ENCODE measurements at places on chromosomes 3 and 15.

DNA sequence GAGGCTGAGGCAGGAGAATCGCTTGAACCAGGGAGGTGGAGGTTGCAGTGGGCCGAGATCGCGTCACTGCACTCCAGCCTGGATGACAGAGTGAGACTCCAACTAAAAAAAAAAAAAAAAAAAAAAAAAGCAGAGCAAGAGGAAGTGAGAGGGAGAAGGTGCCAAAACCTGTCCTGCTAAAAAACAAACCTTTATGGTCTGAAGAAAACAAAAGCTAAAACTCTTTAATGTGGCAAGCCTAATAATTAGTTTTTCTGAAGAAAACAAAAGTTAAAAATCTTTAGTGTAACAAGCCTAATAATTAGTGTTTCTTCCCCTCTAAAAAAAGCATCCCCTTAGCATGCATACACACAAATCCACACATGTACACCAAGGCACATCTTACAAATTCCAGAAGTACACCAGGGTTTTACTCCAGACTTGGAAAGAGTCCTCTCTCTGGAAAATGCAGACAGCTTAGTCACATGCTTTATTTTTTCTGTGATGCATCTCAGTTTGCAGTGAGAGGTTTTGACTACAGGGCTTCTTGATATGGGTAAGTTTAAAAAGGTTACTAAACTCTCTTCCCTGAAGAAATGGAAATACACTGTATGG lies 65.9 kb downstream of the HACD2 start:
- no peak for DNase-seq

- DNase-seq, result no peak
Observed at GRCh38 chr3:78908236-78908635, 859.6 kb downstream of the ROBO1 start.

- no peak for DNase-seq
Observed at GRCh38 chr3:30309961-30310954, 296.1 kb upstream of the TGFBR2 start.

DNA sequence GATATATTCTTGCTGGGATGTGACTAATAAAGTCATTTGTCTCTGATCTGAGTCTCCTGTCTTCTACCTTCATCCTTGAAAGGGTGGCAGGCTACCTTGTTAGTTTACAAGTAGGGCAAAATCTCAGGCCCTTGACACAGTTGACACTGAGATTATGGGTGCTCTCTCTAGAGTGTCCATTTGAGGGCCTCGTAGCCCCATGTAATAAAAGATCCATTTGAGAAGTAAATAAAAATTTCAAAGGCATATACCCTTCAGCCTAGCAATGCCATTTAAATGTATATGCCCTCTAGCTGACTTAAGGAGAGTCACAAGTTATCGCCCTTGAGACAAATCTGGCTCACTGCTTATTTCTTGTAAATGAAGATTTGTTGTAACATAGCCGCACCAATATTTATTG lies 98.6 kb downstream of the TCF12 start:
- DNase-seq, result no peak

GRCh38 chr3:147758771-147759170 lies 349.6 kb downstream of the ZIC1 start:
- DNase-seq, result no peak

- DNase-seq, result no peak
Observed at GRCh38 chr3:119637679-119638477, 22.5 kb downstream of the POPDC2 start.

DNA sequence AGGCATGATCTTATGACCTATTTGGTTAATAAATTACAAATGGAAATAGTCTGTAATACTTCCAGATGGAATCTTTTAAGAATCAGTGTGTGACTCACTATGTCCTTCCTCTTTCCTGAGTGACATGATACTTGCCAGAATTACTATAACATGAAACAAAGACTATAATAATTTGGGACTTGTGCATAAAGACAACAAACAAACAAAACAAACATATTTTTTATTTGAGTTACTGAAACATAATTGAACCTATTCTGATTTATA lies 1268.1 kb downstream of the OTOL1 start:
- DNase-seq, result no peak

DNA sequence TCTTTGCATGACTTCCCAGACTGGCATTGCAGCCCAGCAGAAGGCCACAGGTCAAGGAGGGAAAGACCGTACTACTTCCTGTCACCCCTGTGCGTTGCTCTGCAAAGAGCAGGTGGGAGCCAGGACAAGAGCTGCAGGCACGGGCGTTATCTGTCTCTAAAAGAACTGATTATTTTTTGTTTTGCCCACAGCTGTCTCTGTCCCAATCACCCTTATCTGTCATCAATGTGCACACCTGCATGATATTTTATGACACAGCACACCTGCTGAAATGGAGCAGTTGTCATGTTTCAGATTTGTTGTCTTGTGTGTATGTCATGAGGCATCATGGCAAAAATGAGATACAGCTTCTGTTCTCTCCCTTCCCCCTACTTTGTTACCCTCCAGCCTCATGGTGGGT lies 58.8 kb downstream of the SLCO3A1 start:
- DNase-seq, result no peak

GRCh38 chr3:140453750-140454149 lies 224.1 kb upstream of the TRIM42 start:
- no peak for DNase-seq

GRCh38 chr3:67689806-67690205 lies 35.4 kb upstream of the SUCLG2 start:
- DNase-seq, result no peak

- no peak for DNase-seq
Observed at GRCh38 chr3:127768346-127769008, 53.8 kb downstream of the MGLL start.

DNA sequence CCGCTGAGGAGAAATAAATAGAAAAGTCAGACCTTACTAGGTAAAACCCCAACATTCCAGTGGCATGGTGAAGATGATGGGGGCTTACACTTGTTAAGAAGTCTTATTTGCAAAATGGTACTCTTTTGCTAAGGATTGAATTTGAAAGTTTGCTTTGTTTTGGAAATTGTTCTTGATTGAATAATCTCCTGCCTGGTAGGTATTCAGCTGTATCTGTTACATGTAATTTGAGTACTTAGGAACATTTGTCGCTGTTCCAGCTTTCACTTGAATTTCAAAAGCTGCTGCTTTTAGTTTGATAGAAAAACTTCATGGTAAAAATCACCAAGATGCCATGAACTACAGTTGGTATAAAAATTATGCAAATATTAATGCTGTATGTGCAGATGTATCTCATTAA lies 44.6 kb downstream of the TFG start:
- DNase-seq, result no peak

DNA sequence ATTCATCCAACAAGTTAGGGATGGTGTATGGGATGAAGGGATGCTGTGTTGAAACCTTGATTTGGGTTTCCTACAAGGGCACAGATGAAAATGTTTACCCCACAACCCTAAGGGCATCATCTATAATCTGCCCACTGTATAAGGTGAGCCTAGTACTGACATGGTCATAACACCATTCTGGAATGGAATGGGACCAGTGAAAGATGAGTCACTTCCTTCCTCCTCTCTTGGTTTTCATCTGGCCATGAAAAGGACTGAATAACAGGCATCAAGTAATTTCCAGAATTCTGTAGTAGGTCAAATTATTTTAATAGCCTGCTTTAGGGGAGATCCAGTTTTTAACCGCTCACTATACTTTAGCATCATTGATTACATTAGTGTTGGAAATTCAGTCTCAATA lies 538.6 kb downstream of the NR2F2 start:
- DNase-seq, result no peak

GRCh38 chr15:81809543-81809942 lies 236.3 kb downstream of the MEX3B start:
- no peak for DNase-seq

- no peak for DNase-seq
Observed at GRCh38 chr15:66278671-66279070, 14.7 kb upstream of the DIS3L start.

DNA sequence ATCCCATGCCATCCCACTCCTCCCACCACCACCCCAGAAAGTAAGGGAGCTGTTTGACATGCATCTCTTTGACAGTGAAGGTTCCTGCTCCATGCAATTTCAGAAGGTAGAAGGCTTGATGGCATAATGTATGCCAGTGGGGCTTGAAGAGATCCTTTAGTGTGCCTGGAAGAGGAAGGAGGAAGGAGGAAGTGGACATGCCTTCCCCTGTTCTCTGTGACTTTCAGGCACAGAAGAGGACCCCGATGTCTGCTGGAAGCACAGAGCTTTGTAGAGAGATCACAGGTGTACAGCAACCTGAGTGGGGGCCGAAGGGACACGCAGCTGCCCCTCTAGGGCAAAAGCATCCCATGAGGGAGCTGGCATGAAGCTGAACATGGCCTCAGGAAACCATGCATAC lies 171.6 kb downstream of the CD47 start:
- DNase-seq, result no peak

DNA sequence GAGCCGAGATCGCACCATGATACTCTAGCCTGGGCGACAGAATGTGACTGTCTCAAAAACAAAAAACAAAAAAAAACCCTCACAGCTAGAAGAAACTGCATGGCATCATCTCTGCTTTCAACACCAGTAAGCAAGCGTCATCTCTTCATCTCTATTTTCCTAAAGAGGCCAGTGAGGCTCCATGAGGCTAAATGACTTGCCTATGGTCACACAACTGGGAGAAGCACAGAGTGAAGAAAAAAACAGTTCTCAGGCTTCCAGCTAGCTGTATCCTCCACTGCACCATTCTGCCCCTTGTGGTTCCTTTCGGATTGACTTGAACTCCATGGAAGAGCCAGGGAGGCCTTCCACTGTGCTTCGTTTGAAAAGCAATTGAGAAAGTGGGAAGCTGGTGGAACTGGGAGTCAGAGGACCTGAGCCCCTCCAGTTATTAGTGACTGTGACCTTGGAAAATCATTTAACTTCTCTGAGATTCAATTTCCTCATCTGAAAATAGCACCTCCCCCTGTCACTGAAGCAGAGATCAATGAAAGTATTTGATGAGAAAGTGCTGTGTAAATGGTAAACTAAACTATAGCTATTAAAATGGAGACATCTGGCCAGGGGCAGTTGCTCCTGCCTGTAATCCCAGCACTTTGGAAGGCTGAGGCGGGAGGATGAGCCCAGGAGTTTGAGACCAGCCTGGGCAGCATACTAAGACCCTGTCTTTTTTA lies 32.1 kb upstream of the DENND4A start:
- no peak for DNase-seq

GRCh38 chr3:16486951-16487480 lies 26.5 kb downstream of the RFTN1 start:
- DNase-seq, result no peak

DNA sequence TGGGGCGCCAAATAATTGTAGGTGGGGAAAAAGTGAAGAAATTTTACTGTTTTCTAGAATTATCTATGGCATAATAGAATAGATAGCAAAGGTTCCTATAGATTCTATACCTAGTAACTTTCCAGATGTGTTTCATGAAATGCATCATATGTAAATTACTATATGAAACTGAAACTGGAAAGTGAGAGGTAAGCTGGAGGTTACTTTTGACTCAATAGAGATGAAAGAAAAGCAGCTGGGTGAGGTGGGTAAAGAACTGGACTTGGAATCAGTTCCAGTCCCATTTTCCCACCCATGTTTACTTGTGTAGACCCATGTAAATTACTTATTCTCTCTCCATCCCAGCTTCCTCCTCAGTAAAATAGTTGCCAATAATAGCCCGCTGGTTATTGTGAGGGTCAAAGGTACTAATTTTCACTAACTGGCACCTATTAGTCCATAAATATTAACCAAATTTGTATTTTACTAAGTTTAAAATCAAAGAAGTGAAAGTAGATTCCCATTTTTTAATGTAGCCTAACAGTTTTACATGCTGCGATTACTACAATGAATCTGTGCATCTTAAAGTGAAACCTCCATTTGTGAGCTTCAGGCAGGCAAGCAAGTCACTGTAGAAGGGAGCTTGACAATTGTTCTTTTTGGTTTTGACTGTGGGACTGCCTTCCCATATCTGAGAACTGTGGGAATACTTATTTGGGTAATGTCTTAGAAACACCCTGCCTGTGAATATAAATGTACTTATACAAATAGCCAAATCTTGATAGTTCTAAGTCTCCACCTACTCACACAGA lies 312.1 kb downstream of the SLC9A9 start:
- no peak for DNase-seq

DNA sequence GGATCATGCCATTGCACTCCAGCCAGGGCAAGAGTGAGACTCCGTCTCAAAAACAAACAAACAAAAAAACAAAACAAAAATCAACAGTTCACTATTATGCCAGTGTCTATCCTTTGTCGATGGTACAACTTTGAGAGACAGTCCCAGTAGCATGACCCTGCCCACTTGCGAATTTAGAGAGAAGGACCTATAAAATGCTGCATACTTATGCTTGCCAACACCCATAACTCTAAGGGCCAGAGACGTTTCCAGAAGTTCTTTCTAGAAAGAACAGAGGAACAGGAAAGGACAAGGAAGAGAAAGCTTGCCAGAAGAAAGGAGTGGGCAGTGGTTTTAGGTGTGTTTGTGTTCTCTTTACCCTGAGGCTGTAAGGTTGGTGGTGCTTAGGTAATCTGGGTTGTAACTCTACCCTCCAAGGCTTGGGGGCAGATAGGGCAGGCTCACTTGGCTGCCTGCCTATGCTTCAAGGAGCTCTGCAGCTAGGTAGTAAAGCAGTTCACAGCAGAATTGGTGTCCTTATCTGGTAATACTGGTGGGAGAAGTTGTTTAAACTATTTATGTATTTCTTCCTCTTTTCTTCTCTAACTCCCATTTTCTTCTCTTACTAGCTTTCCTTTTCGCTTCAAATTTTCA lies 50.6 kb upstream of the SPPL2A start:
- no peak for DNase-seq

GRCh38 chr3:196431181-196432136 lies 768 bp downstream of the UBXN7 start:
- no peak for DNase-seq

DNA sequence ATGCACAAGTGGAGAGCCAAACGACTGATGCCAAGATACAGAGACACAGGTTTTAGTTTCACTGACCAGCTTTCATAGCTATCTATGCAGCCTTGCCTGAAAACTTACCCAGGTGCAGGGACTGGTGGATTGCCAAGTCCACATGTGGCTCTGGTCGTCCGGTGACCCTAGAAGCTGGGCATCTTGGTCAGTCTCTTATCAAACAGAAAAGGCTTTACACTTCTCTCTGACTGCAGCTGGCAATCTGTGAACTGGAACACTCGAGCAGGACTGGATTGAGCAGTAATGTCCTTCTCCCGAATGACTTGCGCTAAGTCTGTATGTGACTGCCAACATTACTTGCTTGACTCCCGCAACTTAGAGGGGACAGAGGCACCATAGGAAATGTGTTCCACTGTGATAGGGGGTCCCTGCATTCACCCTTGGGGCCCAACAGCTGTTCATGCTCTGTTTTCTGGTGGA lies 63.0 kb upstream of the SIAH2 start:
- DNase-seq, result no peak

DNA sequence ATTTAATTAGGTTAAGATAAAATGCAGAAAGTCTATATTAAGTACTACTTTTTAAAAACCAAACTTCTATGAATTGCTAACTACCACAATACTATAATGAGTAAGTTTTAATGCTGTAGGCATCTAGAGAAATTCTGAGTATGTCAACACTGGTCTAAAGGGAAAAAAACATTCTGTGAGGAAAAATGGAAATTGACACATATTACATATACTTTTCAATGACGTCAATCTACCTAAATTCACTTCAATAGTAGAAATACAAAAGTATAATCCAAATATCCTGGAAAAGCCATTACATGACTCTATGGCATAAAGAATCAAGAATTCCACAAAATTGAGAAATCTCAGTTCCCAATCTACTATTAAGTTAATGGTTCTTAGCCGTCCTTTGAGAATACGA lies 2.2 kb downstream of the SECISBP2L start:
- no peak for DNase-seq
